ENCODE measurements at places on chromosomes 3 and 15.

GRCh38 chr15:88920186-88920891 lies 7.2 kb upstream of the MFGE8 start:
- no peak for DNase-seq

GRCh38 chr15:27250223-27250622 lies 279.2 kb downstream of the GABRG3 start:
- no peak for DNase-seq

- no peak for DNase-seq
Observed at GRCh38 chr3:104520228-104520655, 846.5 kb upstream of the ALCAM start.

- no peak for DNase-seq
Observed at GRCh38 chr15:62104401-62104800, 37.6 kb downstream of the C2CD4A start.

DNA sequence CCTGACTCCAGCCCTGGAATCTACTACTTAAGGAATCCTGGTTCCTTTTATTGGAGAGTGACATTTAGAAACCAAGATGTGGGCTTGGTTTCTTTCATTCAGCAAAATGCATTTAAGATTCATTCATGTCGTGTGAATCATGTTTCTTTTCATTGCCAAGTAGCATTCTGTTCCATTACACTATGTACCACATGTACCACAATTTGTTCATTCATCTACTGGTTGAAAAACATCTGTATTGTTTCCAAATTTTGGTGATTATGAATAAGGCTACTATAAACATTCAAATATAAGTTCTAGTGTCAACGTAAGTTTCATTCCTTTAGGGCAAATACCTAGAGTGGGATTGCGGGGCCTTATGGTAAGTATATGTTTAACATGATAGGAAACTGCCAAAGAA lies 264.2 kb downstream of the VPS13C start:
- no peak for DNase-seq

DNA sequence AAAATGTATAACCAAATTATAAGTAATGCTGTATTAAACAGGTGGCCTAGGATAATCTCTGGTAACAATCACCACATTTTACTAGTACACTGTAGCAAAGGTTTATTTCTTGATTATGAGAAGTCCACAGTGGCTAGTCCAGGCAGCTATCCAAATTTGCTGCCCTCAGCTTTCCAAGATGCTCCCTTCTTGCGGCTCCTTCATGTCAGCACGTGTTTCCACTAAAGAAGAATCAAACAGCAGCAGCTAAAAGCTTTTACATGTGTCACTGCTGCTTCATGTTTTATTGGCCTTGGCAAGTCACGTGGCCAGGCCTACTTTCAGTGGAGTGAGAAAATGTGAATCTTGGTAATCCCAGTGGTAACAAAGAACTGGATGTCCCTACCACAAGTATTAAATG lies 5.6 kb upstream of the RBMS3 start:
- no peak for DNase-seq

GRCh38 chr3:14329116-14329830 lies 73.1 kb upstream of the SLC6A6 start:
- no peak for DNase-seq

Measured in stimulated activated CD8-positive, alpha-beta memory T cell treated with anti-CD3 and anti-CD28 coated beads, Interleukin-4, amount 100 ng/mL, for 48 hours (primary cell).